ENCODE measurements at places on chromosomes 3 and 15.

- DNase-seq = no peak
Observed at GRCh38 chr15:41792000-41792637, 17.8 kb downstream of the MAPKBP1 start.

GRCh38 chr3:166283840-166284239 lies 446.6 kb upstream of the BCHE start:
- DNase-seq = no peak

- DNase-seq = no peak
Observed at GRCh38 chr3:47932421-47932820, 83.8 kb downstream of the MAP4 start.

DNA sequence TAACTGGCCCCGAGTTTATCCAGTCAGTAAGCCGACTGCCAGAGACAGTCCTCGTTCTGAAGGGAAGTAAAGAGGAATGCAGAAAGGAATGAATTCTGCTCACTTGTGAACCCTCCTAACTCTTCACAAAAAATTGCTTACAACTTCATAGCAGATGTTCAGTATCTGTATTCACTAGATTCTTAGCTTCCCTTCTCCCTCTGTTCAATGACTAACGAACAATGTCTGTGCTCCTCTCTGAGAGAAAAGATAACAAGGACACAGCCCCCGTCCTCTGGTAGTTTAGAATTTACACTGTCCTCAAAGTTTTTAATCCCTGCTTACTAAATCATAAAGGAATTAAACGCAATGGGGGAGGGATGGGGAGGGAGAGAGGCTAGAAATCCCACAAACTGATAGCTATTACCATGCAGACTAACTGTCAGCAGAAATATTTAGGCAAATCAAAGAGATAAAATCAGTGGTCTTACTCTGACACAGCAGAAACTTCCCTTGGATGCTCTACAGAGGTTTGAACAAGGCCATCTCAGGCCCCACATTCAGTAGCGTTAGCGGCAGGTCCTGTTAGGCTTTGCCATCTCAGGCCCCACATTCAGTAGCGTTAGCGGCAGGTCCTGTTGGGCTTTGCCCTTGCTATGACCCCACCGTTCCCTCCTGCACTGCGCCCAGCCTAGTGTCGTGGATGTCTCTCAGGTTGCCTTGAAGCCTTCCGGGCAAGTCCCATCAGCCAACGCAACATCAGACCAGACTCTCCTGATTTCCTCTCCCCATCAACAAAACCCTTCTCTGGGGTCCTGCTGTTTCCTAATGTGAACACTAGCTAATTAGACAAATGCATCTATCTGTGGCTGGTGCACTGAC lies 23.4 kb downstream of the NRROS start:
- no peak for DNase-seq

DNA sequence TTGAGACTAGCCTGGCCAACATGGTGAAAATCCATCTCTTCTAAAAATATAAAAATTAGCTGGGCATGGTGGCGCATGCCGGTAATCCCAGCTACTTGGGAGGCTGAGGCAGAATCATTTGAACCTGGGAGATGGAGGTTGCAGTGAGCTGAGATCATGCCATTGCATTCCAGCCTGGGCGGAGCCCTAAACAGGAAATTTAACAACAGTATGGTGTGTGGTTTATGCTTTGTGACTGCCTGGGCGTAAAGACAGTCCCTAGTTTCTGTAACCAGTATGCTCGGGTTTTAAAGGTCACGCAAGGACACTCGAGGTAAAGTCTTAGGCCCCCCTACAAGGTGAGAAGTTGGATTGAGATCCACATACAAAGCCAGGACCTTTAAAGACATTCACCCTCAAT lies 43.3 kb downstream of the USP50 start:
- DNase-seq = no peak

GRCh38 chr3:75001330-75001729 lies 386.9 kb upstream of the CNTN3 start:
- no peak for DNase-seq

- DNase-seq = no peak
Observed at GRCh38 chr3:103372031-103372430, 937.2 kb downstream of the ZPLD1 start.

DNA sequence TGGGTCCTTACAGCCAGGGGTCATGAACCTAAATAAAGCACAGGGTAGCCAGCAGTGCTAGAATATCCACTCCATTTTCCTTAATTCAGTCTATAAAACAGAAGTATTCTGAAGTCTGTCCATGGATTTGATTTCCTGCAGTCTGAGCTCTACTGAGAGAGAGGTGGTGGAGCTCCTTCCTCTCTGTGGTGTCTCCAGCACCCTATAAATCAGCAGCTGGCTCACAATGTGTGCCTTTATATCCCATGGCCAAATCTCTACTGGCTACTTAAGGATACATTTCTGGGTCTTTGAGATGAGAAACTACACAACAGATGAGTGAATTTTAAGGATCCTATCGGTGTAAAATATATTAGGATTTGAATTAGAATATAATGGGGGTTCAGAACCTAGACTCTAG lies 339.9 kb upstream of the RBMS3 start:
- DNase-seq = no peak

DNA sequence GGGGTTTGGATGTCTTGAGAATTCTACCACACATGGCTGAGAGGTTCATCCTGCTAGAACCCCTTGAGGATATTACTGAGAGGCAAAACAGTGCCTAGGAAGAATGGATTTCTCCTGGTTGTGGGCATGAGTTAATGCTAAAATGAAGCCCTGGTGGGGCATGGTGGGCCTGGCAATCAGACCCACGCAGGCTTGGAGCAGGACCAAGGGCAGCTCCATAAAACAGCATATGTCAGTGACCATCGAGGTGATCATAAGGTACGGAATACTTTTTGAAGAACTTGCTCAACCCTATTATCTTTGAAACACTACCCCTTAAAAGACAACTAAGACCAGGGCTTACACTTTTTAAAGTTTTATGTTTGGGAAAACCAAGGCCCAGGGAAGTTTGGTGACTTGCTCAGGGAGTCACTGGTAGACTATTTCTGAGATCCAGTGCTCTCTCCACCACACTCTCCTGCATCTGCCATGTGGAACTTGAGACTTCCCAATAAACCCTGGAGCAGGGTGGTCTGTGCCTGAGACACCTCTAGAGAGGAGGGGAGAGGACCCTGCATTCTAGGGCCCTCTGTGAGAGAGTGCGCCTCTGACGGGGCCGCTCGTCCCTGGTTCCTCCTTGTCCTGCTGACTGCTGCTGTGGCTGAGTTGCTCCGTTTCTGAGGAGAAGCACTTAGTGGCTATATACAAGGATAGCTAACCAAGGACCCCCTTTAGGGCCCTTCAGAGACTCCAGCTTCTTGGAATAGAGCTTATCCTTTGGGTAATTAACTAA lies 28.0 kb upstream of the TIMP4 start:
- DNase-seq = no peak

DNA sequence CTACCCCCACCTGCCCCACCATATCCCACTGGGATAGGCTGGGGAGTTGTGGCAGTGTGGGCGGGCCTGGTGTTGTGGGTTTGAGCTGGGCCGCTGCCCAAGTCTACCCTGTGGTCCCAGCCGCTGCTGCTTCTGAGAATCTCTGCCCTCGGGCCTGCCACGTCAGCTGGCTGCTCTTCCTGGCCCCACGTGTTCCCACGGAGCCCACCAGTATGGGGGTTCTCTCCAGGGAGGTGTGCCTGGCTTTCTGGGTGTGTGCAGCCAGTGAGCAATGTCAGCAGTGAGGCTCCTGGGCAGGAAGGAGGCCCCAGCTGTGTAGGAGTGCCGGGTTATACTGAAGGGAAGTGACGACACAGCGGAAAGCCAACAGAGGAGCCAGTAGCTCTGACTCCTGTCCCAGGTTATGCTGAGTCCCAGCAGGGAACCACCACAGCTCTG lies 10.5 kb downstream of the GNAI2 start:
- peak; percentile 93 for DNase-seq

GRCh38 chr3:42682301-42683070 lies 2.9 kb upstream of the KLHL40 start:
- DNase-seq = no peak

DNA sequence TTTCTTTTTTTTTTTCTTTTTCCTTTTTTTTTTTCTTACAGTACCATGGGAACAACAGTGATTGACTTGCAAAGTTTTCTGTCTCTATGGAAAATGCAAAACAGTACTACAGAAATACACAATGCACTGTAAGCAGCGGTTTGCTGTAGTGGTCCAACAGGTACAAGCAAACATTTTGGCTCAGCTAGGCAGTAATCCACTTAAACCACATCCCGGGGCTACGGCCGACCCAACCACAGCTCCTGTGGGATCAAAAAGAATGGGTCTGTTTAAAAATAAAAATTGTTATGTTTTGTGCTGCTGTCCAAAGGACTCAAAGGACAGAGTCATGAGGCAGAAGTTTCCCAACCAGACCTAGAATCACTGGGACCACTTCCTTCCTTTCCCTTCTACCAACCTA lies 667.1 kb upstream of the ADAMTS9 start:
- DNase-seq = no peak

DNA sequence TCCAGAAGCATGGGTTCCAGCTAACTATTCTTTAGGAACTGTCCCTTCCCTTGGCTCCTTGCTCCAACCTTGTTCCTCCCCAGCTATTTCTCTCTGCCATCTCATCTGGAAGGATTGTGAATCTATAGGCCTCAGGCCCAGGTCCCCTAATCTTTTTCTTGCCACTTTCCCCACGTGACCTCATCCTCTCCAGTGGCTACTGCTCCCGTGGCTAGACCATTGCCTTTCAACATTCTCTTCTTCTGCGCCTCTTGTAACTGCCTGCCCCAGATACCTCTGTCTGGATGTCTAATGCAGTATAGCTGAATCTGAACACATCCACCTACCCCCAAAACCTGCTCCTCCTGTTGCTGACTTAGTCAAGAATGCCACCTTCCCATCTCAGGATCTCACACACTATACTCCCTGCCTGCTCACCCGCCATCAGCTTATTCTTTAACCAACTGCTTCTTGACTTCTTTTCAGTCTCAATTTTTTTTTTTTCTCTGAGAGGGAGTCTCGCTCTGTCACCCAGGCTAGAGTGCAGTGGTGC lies 5.2 kb downstream of the GPX1 start:
- no peak for DNase-seq

- no peak for DNase-seq
Observed at GRCh38 chr3:72427624-72428023, 420.6 kb downstream of the SHQ1 start.

- DNase-seq = no peak
Observed at GRCh38 chr15:99473981-99474906, 91.5 kb upstream of the MEF2A start.
